ENCODE measurements at places on chromosomes 1 and 21.

DNA sequence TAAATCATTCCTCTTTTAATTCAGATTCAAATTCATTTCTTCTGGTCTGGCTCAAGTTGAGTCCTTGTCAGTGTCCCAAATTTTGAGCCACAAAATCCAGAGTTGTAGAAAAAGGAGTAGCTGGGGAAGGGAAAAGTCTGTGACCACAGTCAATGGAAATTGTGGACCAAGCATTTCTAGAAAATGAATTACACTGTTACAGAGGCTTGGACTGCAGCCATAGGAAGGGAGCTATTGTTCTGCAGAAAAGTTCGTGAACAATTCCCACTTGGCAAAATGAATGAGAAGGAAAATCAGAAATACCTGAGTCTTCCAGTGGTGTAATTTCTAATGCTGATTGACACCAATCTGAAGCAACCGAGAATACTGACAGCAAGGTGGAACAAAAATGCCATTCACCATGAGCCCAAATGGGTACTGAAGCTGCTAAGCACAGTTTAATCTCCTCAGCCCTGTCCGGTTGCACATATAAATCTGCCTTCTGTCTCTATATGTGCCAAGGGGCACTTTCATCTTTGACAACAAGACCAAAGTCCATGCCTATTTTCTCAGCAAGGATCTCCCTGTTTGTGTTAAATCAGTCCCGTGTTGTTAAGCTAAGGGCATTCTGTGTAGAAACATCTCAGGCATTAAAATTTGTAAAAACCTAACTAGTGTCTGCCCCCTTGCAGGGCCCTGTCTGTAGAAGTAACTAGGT lies 51.3 kb downstream of the TEX35 start:
- no peak for DNase-seq

DNA sequence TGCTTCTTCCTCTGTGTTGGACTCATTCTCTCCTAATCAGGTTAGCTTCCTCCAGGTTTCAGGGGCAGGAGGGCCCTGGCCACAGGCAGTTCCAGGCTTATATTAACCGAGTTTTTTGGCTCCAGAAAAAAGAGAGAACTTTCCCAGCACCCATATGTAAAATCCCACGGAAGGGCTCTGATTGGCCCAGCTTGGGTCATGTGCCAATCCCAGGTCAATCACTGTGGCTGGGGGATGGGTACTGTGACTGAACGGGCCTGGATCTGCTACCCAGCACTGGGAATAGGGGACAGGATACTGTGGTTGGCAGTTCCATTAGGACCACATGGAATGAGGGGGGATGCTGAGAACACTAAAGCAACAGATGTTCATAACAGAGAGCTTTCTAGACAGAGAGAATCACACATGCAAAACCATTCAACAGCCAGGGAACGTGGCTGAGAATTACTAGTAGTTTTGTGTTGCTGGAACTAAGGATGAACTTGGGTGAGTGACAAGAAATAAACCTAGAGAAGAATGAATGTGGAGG lies 51.1 kb upstream of the NEK2 start:
- no peak for DNase-seq

- no peak for DNase-seq
These were observed 498 bp downstream of the KRTAP10-2 start for GRCh38 chr21:44550807-44551206.

DNA sequence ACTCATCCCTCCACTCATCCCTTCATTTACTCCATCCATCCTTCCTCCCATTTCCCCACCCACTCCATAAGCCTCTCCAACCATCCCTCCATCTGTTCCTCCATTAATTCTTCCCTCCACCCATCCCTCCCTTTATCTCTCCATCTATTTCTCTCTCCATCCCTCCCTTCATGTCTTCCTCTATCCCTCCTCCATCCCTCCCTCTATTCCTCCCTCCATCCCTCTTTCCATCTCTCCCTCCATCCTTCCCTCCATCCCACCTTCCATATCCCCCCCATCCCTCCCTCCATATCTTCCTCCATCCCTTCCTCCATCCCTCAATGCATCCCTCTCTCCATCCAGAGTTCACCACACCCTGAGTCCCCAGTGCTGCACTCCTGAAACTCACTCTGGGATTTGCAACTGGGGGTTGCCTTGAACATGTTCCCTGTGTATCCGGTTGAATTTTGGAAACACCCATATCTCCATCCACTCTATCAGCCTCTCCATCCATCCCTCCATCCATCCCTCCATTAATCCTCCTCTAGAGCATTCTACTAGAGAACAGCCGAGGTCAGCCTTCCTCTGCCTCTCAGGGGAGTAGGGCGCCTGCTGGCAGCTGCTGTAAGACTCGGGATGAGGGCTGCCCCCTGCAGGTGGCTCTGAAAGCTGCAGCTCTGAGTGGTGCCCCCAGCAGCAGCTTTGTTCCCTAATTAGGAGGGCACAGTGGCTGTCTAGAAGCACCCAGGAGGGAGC lies 39.4 kb downstream of the ABCG1 start:
- DNase-seq = peak; percentile 88

GRCh38 chr1:77350012-77350770 lies 68.4 kb downstream of the AK5 start:
- no peak for DNase-seq

DNA sequence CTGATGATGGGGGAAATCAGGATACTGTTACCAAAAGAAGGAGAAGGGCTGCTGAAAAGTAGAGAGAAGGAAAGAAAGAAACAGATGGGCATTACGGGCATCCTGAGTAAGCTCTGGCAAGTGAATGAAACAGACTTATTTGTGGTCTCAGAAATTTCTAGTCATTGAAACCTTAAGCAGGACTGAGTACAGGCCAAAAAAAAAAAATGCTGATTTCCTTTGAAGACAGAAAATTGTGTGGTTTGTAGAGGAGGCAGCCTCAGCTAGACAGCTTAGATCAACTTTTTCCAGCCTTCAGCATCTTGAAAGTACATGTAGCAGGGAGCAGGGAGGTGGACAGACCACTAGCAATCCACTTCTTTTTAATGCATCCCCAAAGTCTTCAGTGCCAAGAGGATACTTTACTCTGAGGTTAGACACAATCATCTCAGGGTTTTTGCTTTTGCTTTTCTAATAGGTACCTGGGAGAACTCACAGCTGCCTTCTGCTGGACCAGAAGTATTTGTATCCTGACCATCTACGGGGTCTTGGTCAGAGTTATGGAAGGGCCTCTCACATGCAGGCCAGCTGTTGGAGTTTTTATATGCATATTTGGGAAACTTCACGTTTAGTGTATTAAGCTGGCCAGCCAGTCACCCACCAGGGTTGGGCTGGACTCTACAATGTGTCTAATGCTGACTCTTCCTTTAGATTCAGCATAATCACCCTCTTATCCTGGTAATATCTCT lies 10.6 kb upstream of the CAPZB start:
- DNase-seq = no peak

DNA sequence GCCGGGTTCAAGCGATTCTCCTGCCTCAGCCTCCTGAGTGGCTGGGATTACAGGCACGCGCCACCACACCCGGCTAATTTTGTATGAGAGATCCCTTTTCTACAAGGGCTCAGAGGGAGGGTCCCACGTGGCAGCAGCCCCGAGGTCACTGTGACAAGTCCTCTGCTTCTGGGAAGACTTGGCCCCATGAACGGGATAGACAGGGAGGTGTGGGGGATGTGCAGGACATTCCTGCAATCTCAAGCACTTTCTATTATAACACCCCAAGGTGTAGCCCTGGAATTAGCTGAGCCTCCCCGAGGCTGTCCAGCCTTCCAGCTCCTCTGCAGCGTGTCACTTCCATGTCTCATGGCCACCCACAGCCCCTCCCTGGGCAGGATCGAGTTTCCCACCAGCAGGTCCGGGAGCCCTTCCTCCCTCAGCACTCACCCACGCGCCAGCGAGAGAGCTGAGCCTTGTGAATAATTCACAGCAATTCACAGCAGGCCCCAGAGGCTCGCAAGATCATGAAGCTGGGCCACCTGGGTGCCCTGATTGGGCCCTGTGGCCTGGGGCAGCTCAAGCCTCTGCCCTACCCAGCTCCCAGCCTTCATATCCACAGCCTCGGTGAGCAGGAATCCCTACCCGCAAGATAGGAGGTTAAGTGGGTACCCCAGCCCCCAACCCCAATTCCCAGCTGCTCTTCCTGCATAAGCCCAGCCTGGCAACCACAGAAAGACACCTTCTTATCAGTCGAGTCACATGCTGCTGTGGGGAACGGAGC lies 22.8 kb upstream of the RNU1-4 start:
- peak; percentile 46 for DNase-seq
